Caki2 (cell line): ENCODE measurements at places on chromosomes 5 and 9.

DNA sequence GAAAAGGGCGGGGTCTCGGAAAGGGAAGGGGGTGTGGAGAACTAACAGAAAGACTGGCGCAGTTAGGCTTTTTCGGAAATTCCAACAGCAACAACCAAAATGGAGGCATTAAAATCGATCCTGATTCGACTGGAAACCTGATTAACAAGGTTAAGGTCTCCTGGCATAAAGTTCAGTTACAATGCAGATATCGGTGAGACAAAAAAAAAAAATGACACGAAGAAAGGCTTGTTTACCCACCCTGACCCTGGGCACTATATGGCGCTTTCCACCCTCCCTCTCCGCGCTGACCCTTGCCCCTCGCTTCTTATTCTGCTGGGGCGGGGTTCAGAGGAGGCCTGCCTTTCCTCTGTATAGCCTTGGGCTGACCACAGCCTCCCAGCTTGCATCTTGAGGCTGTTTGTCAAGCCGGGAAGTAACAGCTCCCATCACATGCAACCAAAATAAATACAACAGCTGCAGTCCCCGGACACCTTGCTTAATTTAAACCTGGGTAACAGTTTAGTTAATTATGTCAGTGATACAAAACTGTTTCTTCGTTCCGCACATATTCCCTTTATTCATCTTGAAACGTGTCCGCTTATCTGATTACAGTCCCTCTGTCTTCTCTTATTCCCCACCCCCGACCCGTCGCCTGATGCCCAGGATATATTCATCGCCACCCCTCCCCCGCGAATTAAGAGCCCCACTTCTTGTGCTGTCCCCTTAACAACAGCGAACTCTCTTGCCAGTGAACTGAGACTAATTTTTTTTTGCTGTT lies 795 bp upstream of the PJA2 start:
- DNase-seq = peak; percentile 89

DNA sequence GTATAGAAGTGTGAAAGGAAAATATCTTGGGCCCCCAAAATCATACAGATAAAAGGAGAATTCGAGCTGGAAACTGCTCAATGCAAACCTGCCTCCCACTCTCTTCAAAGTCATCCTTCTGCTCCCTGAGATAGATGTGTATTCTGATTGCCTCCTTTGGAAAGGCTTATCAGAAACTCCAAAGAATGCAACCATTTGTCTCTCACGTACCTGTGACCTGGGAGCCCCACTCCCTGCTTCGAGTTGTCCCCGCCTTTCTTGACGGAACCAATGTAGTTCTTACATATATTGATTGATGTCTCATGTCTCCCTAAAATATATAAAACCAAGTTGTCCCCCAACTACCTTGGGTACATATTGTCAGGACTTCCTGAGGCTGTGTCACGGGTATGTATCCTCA lies 163.8 kb downstream of the DIRAS2 start:
- no peak for DNase-seq

- no peak for DNase-seq
Measured at GRCh38 chr5:10567121-10567591, 3.3 kb downstream of the ANKRD33B start.

DNA sequence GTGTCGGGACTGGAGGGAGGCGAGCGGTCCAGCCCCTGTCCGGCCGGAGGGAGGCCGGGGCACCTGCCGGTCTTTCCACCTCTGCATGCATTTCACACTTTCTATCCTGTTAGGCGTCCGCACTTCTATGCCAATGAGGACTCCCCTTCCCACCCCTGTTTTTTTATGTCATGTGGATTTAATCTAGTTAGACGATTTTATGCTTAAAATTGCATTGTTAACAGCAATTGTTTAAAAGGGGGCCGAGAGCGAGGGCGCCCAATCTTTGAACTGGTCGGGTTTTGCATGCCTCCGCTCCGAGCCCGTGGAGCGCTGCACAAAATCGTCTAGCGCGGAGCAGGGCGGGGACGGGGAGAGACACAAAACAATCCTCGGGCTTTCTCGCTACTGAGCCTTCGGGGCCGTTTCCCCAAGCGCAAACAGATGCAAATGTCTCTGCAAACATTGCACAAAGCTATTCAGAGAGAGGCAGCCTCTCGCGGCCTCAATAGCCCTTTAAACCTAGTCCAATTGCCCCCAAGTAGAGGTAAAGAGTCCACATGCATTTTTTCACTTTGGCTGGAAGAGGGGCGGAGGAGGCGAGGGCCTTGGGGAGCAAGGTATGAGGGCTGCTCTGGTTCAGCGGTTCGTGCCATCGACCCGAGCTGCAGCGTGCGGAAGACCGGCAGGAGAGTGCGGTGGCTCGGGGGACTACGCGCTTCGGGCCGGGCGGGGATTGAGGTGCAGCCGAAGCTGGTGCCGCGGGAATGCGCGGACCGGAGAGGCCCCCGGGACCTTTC lies 37.5 kb upstream of the TIFAB start:
- no peak for DNase-seq

GRCh38 chr5:147321569-147321968 lies 86.7 kb downstream of the STK32A start:
- DNase-seq = no peak

GRCh38 chr5:146111409-146111808 lies 6.0 kb upstream of the PLAC8L1 start:
- DNase-seq = no peak

DNA sequence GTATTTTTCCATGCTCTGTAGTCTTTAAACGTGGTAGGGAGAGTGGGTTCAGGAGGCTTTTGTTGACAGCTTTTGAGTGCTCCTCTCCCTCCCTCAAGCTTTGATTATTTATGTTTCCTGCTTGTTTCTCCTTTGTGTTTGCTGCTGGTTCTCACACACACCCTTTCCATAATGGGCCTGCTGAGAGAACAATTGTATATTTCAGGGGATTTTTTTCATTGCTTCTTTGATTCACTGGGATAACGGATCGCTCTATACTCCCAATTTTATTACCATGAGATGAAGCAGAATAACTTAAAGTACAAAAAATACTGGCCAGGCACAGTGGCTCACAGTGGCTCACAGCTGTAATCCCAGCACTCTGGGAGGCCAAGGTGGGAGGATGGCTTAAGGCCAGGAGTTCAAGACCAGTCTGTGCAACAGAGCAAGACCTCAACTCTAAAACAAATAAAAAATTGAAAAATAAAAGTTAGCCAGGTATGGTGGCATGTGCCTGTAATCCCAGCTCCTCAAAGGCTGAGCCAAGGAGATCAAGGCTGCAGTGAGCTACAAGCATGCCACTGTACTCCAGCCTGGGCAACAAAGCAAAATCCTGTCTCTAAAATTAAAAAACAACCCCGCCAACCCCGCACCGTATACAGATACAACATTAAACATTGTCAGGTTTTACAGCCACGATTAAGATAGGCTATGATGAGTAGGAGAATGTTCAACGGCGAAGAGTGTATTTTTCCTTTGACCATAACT lies 66.9 kb downstream of the USP20 start:
- no peak for DNase-seq

DNA sequence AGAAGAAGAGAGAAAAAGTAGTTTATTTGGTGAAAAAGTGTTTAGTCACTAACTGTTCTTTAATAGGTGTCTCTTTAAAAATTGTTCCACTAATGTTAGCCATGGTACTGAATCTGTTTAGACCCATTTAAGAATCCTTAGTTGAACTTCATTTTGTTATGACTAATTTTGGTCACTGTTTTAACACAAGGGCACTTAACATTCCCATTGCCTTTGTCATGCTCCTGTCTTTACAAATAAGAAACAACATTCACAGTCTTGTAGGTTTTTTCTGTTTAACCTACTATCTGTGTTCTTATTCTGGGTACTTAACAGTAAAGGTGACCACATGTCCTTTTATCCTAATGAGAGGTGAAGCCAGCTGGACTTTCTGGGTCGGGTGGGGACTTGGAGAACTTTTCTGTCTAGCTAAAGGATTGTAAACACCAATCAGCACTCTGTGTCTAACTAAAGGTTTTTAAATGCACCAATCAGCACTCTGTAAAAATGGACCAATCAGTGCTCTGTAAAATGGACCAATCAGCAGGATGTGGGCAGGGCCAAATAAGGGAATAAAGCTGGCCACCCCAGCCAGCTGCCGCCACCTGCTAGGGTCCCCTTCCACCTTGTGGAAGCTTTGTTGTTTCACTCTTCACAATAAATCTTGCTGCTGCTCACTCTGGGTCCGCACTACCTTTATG lies 116.7 kb downstream of the WDR70 start:
- peak; percentile 6 for DNase-seq

DNA sequence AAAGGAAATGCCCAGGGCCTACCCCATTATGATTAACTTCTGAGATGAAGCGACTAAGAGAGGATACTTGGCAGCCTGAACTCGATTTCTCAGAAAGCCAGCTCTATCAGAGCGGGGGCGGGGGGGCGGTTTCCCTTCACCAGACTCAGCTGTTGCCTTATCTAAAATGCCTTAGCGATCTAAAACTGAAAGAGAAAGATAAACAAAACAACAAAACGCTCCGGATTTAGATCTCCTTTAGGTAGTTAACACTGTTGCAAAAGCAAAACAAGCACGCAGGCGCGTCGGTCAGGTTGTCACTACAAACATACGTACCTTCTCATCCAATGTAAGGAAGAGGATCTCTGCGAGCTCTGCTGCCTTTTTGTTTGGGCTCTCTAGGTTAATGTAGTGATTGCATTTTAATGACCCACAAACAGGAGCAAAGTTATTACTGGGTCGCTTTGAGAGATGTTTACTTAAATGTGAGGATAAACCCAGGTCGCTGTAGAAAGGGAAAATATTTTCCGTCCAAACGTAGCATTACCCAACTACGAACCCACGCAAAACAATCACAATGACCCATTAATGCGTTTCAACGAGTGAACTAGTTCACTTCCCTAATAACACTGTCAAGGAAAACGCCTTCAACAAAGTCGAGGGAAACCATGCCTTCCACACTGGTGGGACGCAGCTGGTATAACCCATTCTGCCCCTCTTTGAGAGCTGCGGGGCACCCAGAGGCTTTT lies 982 bp downstream of the EPB41L4A start:
- DNase-seq = peak; percentile 38

GRCh38 chr9:89436963-89437625 lies 60.8 kb downstream of the SEMA4D start:
- DNase-seq = no peak

- peak; percentile 83 for DNase-seq
Measured at GRCh38 chr9:91036826-91037510, 235.3 kb downstream of the SYK start.

DNA sequence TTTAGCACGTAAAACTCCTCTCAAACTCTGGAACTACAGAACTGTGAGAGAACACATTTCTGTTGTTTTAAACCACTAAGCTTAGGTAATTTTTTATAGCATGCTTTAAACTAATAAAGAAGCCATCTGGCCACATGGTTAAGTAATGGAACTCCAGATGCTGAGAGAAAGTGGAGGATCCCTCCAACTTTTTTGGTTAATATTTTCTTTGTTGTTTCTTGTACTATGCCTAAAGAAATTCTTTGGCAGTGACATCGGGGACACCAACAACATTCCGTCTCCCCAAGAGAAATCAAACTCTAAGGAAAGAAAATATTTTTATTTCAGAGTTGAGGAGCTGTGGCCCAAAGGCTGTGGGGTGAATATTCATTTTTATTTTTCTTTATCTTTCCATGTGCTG lies 734.8 kb upstream of the CDH9 start:
- DNase-seq = no peak

DNA sequence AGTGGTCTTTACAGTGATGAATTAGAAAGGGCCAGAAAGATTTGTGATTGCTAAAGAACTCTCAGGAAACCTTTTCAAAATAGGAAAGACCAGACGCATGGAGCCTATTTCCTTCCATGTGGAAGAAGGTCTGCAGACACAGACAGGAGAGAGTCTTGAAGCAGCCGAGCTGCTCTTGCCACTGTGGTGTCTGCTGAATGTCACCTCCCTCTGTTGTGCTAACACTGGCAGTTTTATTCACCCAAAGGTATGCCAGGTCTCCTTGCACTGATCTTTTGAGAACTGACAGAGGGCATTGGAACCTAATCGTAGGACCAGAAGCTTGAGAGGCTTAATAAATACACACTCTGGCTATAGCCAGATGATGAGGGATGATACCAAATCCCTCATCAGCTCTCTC lies 108.7 kb downstream of the SREK1 start:
- DNase-seq = no peak

- no peak for DNase-seq
Measured at GRCh38 chr5:143759396-143760130, 52.4 kb upstream of the HMHB1 start.

DNA sequence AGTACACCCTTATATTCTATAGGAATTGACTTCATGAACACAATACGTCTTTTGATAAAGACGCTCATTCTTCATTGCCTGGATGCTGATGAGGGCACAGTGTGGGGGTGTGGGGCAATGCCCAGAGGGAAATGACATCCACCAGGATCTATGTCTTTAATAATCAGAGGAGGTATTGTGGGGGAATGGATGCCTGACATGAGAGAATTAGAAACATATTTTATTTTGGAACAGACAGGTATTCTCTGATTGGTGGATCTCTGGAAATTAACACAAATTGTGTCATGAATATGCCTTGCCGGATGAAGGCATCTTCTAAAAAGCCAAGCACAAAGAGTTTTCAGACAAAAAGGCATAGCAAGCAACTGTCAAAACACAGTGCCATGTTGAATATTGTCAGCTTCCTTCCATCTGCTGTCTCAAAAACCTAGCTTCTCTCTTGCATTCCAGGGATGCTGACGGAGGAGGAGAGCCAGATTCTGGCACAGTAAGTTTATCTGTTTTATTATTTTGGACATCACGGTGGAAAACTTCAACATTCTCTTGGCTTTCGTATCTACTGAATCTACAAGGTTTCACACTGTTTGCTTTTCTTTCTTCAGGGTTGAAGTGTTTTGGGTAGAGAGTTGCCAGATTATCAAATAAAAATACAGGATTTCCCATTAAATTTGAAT lies 3.9 kb upstream of the C5orf58 start:
- DNase-seq = no peak

DNA sequence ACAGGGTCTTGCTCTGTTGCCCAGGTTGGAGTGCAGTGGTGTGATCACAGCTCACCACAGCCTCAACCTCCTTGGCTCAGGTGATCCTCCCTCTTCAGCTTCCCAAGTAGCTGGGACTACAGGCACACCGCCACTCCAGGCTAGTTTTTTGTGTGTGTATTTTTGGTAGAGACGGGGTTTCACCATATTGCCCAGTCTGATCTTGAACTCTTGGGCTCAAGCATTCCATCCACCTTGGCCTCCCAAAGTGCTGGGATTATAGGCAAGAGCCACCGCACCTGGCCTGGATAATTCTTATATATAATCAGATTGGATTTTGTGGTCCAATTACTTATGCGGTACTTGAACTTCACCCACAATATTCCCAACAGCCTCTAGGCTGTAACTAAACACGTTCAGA lies 19.8 kb downstream of the CCDC69 start:
- DNase-seq = no peak

GRCh38 chr5:164048359-164048926 lies 543.0 kb downstream of the MAT2B start:
- no peak for DNase-seq

DNA sequence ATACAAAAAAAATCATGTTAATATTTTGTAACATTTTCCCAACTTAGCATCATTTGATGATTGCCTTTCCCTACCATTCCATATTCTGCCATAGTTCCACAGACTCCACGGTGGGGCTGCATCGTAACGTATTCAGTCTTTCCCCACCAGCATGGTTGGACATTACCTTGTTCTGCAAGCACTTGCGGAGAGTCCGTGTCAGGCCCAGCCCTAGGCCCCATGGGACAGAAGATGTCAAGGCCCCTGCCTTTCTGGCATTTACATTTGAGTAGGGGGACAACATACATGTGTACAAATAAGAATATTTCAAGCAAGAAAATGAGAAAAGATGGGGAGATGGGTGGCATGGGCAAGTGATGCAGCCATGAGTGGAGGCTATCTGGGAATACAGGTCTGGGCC lies 8.2 kb upstream of the PHF2 start:
- no peak for DNase-seq

- no peak for DNase-seq
Measured at GRCh38 chr5:61559722-61560121, 227.7 kb downstream of the ZSWIM6 start.
